ENCODE measurements at places on chromosomes 12 and 14. TPM values are rescaled to one million over a fixed set of nuclear protein-coding genes. Genes with fewer than 3 reads are reported as not detected.

GRCh38 chr12:99611117-99611516, 36.4 kb upstream of the GARIN6 start:
- no peak for DNase-seq

- no peak for DNase-seq
Observed at GRCh38 chr12:131101703-131102492, 148.2 kb downstream of the ADGRD1 start.

DNA sequence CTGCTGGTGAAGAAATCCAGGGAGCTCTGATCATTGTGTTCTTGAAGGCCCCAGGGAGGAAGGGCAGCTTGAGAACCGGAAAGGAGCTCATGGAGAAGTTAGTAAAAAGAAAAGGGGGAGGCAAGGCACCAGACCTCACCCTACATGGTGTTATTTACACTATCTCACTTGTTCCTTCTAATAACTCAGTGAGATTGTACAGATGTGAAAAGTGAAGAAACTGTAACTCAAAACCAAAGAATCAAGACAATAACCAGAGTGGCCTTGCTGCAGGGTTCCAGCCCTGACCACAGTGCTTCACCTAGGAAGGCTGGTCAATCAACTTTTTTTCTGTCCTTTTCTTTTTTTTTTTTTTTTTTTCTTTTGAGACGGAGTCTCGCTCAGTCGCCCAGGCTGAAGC, 353.6 kb downstream of the TMTC2 start:
- no peak for DNase-seq

DNA sequence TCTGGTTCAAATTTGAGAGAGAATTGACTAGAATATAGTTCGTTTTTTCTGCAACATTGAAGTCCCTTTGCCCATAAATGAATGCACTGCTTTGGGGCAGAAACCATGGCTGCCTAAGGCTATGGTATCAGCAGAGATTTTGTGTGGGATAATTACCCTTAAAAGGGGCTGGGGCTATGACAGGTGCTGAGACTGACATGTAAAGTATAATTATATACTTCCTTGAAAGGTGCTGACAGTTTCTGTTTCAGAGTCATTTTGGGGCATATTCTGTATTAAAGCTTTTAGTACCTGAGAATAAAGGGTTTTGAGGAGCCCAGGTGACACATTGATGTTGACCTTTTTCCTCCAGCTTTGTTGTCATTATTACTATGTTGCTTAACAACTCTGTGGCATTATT, 150.3 kb upstream of the PTPRQ start:
- no peak for DNase-seq

DNA sequence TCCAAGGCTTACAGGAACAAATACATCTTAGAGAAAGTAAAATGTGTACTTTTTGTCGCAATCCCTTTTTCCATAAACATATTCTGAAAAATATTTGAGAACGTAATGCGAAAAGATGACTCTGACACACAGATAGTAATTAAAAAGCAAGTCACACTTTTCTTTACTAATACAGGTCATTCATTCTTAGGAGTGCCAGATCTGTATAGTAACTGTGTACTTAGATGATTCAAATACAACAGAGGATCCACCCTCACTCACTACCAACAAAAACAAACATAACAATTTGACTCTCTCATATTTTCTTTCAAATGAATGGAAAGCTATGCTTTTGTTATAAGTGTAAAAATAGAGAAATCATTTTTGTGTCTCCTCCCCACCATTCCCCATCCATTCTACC, 795.4 kb downstream of the SLC6A15 start:
- no peak for DNase-seq

DNA sequence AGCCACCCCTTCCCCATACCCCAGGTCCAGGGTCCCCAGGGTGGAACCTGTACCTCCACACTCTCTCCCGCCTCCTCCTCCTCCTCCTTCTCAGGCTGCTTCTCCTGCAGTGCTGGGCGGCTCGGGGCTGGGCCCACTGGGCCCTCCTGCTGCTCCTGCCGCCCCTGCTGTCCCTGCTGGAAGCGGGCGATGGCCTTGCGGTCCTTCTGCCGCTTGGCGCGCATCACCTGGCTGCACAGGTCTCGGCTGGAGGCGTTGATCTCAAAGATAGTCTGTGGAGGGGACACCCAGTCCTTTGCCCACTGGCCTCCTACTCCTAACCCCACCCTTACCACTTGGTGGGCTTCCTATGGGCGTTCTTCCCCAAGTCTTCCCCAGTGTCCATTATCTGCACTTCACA, 14.5 kb downstream of the CFAP73 start:
- no peak for DNase-seq

GRCh38 chr12:12822886-12823285, 9.7 kb downstream of the DDX47 start:
- no peak for DNase-seq

DNA sequence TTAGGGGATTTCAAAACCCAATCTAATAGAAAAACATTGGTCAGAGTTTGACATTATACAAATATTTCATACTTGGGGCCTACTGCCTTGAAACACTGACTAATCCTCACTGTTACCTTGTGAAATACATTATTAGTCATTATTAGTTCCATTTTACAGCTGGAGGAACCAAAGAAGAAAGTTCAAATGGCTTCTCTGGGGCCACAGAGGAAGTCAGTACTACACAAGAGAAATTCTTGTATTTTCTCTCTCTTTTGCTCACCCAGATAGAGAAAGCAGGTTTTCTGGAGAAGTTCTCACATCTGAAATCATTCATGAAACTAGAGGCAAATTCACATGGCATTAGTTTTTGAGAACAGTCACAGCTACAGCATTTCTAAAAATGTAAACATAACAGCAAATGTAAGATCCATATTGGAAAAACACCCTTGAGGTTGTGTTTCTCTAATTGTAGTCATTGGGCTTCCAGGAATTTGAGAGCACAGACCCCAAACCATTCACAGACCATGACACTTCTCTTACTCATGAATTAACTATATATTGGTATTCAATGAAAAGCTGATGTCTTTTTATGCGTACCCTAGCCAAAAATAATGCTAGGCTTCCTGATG, 83.0 kb downstream of the LLPH start:
- DNase-seq = no peak

DNA sequence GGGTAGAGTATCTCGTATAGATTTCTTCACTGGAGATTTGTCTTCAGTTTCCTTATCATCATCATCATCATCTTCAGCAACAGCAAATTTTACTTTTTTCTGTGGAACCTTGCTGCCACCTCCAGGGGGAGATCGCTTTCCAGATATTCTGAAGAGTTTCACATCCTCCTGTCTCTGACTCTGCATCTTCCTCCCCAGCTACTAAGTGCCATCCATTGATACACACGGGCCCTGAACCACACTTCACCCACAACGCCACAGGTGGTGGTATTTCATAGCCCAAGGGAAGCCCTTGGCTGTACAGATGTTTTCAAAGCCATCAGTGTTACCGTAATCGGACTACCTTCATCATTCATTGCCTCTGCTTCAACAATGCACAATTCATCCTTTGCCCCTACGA, 82.2 kb downstream of the PPP2R5C start:
- DNase-seq = peak; percentile 15

- DNase-seq = no peak
Observed at GRCh38 chr12:82807132-82807737, 120.5 kb downstream of the TMTC2 start.

DNA sequence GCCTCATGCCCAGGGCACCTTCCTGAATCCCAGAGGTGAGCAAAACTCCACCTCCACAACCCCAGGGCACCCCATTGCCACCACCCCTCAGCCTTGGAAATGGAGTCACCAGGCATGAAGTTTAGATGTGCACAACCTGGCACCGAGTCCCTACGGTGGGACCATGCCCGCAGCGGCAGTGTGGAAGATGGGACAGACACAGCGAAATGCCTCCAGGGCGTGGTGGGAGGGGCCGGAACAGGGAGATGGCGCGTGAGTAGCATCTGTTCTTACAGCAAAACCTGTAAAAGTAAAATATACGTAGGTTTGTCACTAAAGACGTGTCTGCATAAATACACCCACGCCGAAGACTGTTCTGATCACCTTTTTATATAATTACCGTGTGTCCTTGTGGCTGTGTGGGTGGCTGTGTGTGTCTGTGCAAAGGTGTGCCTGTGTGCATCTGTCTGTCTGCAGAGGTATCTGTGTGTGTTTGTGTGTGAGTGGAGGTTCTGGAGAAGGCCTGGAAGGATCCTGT, 17.4 kb upstream of the DEGS2 start:
- DNase-seq = no peak

- peak; percentile 84 for DNase-seq
Observed at GRCh38 chr12:54404061-54405004, 14.7 kb downstream of the ITGA5 start.

DNA sequence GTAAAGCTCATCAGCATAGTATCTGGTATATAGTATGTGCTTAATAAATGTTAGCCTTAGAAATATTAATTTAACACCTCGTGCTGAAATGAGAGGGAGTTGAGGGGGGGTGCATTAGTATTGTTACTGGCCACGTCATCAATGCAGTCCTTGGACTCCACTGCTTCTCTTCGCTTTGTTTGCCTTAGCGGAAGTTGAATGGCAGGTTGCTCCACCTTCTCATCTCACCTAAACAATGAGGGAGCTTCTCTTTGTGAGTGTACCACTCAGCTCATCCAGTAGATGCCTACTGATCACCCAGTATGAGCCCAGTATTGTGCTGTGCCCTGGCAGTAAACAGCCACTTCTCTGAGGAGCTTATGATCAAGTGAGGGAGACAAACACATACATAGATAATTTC, 4.5 kb downstream of the TMEM117 start:
- no peak for DNase-seq

DNA sequence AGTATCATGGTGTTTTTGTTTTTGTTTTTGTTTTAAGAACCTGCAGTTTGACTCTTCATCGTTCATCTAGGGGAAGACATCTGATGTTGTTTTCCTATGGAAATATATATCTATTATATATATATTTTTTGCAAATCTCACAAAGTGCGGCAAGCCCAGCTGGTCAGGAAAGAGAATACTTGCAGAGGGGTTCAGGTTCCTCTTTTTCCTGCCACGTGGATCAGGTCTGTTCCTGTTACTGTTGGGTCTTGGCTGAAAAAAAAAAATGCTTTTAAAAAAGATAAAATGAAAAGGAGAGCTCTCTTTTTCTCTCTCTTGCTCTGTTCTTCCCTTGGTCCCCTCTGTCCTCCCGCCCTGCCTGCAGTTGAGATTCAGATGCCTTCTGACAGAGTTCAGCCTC, 179.4 kb upstream of the BCL2L14 start:
- DNase-seq = no peak

DNA sequence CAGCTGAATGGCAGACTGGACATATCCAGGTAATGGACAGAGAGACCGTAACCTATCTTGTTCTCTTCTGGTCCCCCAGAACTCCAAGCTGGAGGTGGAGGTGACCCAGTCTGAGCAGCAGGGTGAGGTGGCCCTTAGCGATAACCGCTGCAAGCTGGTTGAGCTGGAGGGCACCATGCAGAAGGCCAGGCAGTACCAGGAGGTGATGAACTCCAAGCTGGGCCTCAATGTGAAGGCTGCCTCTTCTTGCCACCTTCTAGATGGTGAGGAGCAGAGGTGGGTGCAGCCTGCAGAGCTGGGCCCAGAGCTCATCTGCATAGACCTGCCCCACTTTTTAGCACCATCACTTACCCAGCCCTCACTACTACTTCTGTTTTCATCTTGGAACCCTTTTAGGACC, 7.2 kb upstream of the KRT86 start:
- no peak for DNase-seq

DNA sequence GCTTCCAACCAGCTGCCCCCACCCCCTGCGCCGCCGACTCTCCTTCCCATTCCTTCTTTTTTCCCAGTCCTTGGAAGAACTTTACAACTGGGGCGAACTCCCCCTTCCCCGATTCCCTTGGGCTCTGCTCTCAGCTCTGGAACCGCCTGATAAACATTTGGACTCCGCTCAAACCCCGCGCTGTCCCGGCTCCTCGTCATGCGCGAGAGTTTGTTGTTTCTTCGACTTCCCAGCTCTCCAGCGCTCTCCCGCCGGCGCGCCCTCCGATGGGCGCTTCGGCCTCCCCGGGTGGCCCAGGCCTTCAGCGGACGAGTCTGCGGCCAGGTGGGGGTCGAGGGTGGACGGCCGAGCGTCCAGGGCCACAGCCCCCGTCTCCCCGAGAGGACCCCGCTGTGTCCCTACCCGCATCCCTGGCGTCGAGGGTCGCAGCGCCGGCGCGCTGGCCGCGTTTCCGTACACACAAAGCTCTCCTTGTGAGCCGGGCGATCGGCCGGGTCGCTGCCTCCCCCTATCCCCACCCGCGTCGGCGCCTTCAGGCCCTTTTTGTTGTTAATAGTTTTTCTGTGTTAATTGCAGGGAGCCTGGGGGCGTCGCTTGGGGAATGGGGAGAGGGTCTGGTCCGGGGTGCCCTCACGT, 847 bp downstream of the MMP14 start:
- peak; percentile 71 for DNase-seq

DNA sequence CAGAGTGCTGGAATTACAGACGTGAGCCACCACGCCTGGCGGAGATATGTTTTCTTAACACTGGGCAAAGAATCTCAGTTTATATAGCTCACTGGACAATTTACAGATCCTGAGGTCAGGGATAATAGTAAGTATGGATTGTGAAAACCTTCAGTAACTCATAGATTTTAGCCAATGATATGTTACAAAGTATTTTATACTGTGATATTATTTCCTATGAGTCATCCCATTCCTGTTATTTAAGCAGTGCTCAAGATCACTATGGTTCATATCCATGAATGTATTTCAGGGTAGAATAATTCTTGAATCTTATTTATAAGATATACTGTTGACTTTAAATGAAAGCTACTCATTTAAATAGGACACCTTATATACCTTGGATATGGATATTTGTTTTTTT, 107.2 kb downstream of the RAD51B start:
- peak; percentile 20 for DNase-seq

GRCh38 chr12:115413626-115414025, 729.7 kb upstream of the TBX3 start:
- no peak for DNase-seq

DNA sequence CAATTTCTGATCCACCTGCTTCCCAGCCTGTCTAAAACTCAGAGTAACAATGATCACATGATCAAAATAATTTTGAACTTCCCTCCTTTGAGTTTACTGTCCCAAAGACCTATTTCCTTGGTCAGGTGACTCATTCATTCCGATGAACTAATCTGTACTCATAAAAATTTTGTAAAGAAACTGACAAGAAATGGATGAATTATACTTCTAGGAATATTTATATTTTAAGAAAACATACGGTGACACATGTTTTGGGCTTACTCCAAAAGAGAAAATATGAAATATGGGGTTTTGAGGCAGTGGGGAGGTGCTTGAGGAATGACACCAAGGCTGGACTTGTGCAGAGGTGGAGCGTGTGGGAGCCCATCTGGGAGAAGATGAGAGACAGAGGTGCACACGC, 42.0 kb downstream of the GUCY2C start:
- no peak for DNase-seq

GRCh38 chr14:47917344-47917954, 242.0 kb upstream of the MDGA2 start:
- DNase-seq = peak; percentile 4

GRCh38 chr14:94797887-94798286, 28.0 kb upstream of the GSC start:
- DNase-seq = no peak

The BHLHE41 gene
- total RNA-seq = 0.85 TPM

The KRT6A gene
- 1.9 TPM for total RNA-seq

The CMA1 gene
- not detected for total RNA-seq

The TGM1 gene
- total RNA-seq = 0.17 TPM

The RNASE7 gene
- total RNA-seq = not detected

The EIF2S3B gene
- total RNA-seq = 1.0 TPM

The KLRD1 gene
- total RNA-seq = 0.19 TPM

The B4GALNT1 gene
- total RNA-seq = 0.14 TPM

The TAS2R7 gene
- not detected for total RNA-seq

The TRIP11 gene
- 73.1 TPM for total RNA-seq
